ENCODE measurements at places on chromosomes 11 and 22. TPM values are rescaled to one million over a fixed set of nuclear protein-coding genes. Genes with fewer than 3 reads are reported as not detected.

Gene PRSS23
- total RNA-seq = 4.0 TPM

Gene PIH1D2
- 0.82 TPM for total RNA-seq

Gene MS4A3
- not detected for total RNA-seq

Gene VSIG2
- 0.18 TPM for total RNA-seq

Gene COA4
- total RNA-seq = 118 TPM

Gene SMTNL1
- total RNA-seq = not detected

DNA sequence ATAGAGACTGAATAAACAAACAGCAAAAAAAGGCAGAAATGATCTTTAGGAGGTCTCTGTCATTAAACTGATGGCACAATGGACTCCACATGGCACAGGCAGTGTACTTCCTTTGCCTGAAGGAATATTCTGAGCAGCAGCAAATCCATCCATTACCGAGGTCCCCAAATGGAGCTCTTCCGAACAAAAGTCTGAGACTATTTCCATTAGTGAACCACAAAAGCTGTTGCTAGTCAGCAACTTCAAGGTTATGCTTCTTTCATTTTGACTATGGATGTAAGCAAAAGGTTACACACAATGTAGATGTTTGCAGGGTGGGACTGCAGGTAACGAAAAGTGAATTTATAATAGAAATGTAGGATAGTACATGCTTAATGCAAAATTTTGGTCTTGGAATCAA, 14.5 kb downstream of the NARS2 start:
- H3K4me1 ChIP-seq = peaks cover 52% of the 10 kb centered on the region
- no peak for DNase-seq
- peaks cover 48% of the 10 kb centered on the region for H3K36me3 ChIP-seq

- no peak for DNase-seq
- H3K4me3 ChIP-seq = no peak overlapping the region
- H3K27ac ChIP-seq = no peak overlapping the region
- no peaks in the 10 kb centered on the region for H3K4me1 ChIP-seq
- H3K36me3 ChIP-seq = no peaks in the 10 kb centered on the region
These were observed 554.7 kb downstream of the SOX6 start for GRCh38 chr11:15801616-15802015.

DNA sequence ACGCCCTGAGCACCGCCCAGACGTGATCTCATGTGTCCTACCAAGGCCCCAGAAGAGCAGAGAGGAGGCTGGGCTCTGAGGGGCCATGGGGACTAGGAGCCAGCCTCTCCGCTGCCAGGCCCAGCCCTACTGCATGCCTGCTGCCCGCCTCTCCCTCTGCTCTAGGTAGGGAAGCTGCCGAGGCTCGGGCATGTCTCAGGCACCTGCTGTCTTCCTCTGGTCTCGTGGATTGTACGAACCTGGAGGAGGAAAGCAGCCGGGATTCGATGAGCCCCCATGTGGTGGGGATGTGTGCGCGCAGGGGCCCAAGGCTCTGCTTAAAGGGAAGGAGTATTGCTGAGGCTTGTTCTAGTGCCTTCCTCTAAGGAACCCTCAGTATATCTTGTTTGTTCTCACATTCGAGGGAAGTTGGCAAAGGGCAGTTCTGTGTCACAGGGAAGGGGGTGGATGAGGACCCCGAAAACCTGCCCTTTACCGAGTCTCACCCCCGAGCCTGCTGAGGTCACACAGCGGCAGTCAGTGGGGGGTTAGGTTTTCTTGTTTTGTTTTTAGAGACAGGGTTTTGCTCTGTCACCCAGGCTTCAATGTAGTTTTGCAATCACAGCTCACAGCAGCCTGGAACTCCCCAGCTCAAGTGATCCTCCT, 21.2 kb downstream of the DAGLA start:
- H3K4me1 ChIP-seq = peaks cover 12% of the 10 kb centered on the region
- no peaks in the 10 kb centered on the region for H3K27me3 ChIP-seq
- no peak for DNase-seq
- no peaks in the 10 kb centered on the region for H3K36me3 ChIP-seq

DNA sequence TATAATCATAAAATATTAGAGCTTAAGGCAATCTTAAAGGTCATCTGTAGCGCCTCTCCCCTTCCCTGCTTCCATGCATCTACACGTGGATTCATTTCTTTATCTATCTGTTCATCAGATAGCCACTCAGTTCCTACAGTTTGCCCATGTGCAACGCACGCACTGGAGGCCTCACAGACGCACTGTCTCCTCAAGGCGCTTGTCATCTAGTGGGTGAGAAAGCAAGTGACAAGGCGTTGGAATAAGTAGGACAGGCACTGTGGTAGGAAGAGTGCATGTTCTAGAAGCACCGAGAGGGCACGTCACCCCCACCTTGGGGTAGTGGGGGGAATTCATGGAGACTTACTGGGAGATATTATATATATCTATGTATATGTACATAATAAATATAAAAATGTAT, 20.8 kb upstream of the JAM3 start:
- no peak overlapping the region for H3K4me3 ChIP-seq
- H3K4me1 ChIP-seq = peaks cover 8% of the 10 kb centered on the region
- no peaks in the 10 kb centered on the region for H3K36me3 ChIP-seq
- H3K27me3 ChIP-seq = peaks cover 19% of the 10 kb centered on the region
- no peak for DNase-seq
- H3K27ac ChIP-seq = no peak overlapping the region

DNA sequence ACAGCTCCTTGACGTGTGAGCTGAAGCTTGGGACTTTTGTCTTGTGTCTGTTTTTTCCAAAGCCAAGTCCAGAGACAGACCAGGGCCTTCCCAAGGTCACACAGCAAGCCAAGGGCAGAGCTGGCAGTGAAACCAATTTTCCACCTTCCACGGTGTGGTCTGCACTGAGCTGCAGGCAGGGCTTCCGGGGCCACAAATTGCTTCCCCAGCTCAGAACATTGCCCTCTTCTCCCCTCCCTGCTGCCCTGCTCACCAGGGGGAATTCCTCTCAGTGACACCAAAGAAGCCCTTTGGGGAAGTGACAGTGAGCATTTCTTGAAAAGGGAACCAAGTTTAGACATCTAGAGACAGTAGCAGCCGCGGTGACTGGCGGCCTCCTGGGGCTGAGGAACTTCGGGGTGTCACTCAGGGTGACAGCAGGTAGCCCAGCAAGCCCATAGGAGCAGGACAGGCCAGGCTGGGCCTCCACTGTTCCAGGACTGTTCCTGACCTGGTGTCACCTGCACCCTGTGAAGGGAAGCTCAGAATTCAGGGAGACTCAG, 9.2 kb downstream of the FXYD2 start:
- peak; percentile 80 for DNase-seq
- H3K4me3 ChIP-seq = peak overlapping the region; percentile 56
- peaks cover 3% of the 10 kb centered on the region for H3K36me3 ChIP-seq
- H3K27ac ChIP-seq = peak overlapping the region; percentile 95
- peaks cover 49% of the 10 kb centered on the region for H3K4me1 ChIP-seq

GRCh38 chr22:30381264-30381663, 5.9 kb downstream of the RNF215 start:
- no peak for DNase-seq
- no peak overlapping the region for H3K27ac ChIP-seq
- H3K36me3 ChIP-seq = no peaks in the 10 kb centered on the region
- H3K4me1 ChIP-seq = peaks cover 3% of the 10 kb centered on the region

- H3K36me3 ChIP-seq = no peaks in the 10 kb centered on the region
- no peaks in the 10 kb centered on the region for H3K4me1 ChIP-seq
- H3K4me3 ChIP-seq = no peak overlapping the region
- peaks cover 11% of the 10 kb centered on the region for H3K27me3 ChIP-seq
- H3K27ac ChIP-seq = no peak overlapping the region
These were observed 780.9 kb downstream of the BRD1 start for GRCh38 chr22:49046546-49047361.

- DNase-seq = no peak
- no peaks in the 10 kb centered on the region for H3K36me3 ChIP-seq
- H3K27ac ChIP-seq = no peak overlapping the region
- H3K27me3 ChIP-seq = peaks cover 6% of the 10 kb centered on the region
- no peaks in the 10 kb centered on the region for H3K4me1 ChIP-seq
These were observed 8.4 kb upstream of the SLC15A3 start for GRCh38 chr11:60960405-60960804.

- peaks cover 3% of the 10 kb centered on the region for H3K36me3 ChIP-seq
- H3K4me1 ChIP-seq = peaks cover 26% of the 10 kb centered on the region
- DNase-seq = no peak
- no peak overlapping the region for H3K27ac ChIP-seq
These were observed 155.0 kb upstream of the TIMP3 start for GRCh38 chr22:32646476-32646875.

DNA sequence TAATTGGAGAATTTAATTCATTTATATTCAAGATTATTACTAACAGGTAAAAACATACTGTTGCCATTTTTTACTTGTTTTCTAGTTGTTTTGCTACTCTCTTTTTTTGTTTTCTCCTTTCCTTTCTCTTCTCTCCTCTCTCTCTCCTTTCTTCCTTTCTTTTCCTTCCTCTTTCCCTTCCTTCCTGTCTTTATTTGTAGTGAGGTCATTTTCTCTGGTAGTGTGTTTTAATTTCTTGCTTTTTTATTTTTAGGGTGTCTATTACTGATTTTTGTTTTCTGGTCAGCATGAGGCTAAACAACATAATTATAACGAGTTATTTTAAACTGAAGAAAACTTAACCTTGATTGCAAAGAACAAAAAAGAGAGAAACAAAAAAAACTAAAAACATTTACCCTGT, 112.4 kb upstream of the SERPIND1 start:
- H3K4me1 ChIP-seq = no peaks in the 10 kb centered on the region
- no peak for DNase-seq
- peaks cover 25% of the 10 kb centered on the region for H3K27me3 ChIP-seq
- H3K36me3 ChIP-seq = no peaks in the 10 kb centered on the region
- no peak overlapping the region for H3K4me3 ChIP-seq

GRCh38 chr11:10303558-10304363, 1.1 kb upstream of the ADM start:
- H3K36me3 ChIP-seq = peaks cover 16% of the 10 kb centered on the region
- H3K27me3 ChIP-seq = peaks cover 71% of the 10 kb centered on the region
- peak overlapping the region; percentile 96 for H3K4me3 ChIP-seq
- no peak for DNase-seq
- H3K4me1 ChIP-seq = peaks cover 30% of the 10 kb centered on the region
- H3K27ac ChIP-seq = peak overlapping the region; percentile 69

GRCh38 chr11:94171693-94172440, 43.2 kb downstream of the PANX1 start:
- DNase-seq = peak; percentile 10
- H3K27me3 ChIP-seq = no peaks in the 10 kb centered on the region
- peaks cover 19% of the 10 kb centered on the region for H3K36me3 ChIP-seq
- H3K4me1 ChIP-seq = peaks cover 7% of the 10 kb centered on the region

- peaks cover 4% of the 10 kb centered on the region for H3K36me3 ChIP-seq
- peaks cover 16% of the 10 kb centered on the region for H3K4me1 ChIP-seq
- no peak overlapping the region for H3K4me3 ChIP-seq
- DNase-seq = no peak
- no peak overlapping the region for H3K27ac ChIP-seq
These were observed 11.9 kb downstream of the C11orf21 start for GRCh38 chr11:2289859-2290258.

DNA sequence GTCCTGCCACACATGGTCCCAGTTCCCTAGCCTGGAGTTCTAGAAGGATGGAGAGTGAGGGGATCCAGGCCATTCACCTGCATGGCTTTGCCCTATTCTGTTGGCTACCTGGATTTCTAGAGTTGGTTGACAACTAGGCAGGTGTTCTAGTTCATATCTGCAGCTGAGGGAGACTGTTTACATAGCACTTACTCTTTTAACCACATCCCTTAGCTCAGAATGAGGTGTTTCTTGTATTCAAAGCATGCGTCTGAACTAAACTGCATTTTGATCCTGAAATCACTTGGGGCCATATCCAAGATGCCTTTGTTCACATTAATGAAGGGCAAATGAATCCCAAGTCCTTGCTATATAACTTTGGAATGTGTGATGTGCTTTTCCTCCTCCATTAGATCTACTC, 60.9 kb downstream of the SYT13 start:
- no peak overlapping the region for H3K4me3 ChIP-seq
- H3K27me3 ChIP-seq = no peaks in the 10 kb centered on the region
- no peaks in the 10 kb centered on the region for H3K4me1 ChIP-seq
- peaks cover 6% of the 10 kb centered on the region for H3K36me3 ChIP-seq
- DNase-seq = no peak
- no peak overlapping the region for H3K27ac ChIP-seq

DNA sequence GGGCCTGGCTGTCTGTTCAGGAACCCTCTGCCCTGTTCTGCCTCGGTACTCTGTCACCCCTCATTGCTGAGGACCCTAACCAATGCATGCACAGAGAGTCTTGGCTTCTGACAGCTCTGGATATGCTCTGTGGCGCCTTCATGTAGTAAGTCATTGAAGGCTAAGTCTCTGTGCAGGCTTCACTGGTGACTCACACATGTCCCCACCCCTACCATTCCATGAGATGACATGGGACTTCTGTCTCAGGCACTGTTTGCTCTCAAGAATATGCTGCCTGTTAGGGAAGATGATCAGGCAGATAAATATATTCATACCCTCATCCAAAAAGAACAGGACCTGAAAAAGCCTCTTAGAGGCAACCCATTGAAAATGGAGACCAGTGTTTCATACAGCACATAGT, 43.6 kb upstream of the HORMAD2 start:
- H3K4me1 ChIP-seq = no peaks in the 10 kb centered on the region
- no peaks in the 10 kb centered on the region for H3K36me3 ChIP-seq
- H3K27me3 ChIP-seq = no peaks in the 10 kb centered on the region
- H3K4me3 ChIP-seq = no peak overlapping the region
- no peak overlapping the region for H3K27ac ChIP-seq

- H3K4me3 ChIP-seq = no peak overlapping the region
- no peak overlapping the region for H3K27ac ChIP-seq
- H3K36me3 ChIP-seq = no peaks in the 10 kb centered on the region
- no peaks in the 10 kb centered on the region for H3K27me3 ChIP-seq
- no peak for DNase-seq
These were observed 189.4 kb downstream of the GRIA4 start for GRCh38 chr11:105799263-105799662.

DNA sequence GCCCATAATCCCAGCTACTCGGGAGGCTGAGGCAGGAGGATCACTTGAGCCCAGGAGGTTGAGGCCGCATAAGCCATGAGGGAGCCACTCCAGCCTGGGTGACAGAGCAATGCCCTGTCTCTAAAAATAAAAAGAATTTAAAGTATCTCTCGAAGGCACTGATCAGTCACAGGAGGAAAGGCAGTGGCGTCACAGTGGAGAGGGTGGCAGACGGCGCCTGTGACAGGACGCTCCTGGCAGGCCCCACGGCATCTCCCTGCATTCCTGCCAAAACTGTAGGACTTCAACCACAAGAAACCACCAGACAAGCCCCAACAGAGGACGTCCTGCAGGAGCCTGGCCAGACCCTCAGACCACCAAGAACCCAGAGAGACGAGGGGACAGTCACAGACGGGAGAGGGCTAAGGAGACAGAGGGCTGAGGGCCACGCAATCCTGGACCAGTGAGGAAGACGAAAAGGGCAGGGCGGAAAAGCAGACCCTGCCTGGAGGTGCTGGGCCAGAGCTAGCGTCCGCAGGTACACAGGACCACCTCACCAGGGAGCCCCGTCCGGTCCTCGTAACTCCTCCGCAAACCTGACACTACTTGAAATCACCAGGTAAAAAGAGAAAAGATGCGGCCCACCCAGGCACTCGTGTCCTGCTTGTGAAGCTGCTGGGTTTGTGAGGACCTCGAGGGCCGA, 5.9 kb downstream of the RNH1 start:
- H3K4me1 ChIP-seq = peaks cover 20% of the 10 kb centered on the region
- no peak for DNase-seq
- no peak overlapping the region for H3K27ac ChIP-seq
- H3K36me3 ChIP-seq = peaks cover 28% of the 10 kb centered on the region

GRCh38 chr11:111069066-111069465, 176.5 kb upstream of the POU2AF2 start:
- H3K36me3 ChIP-seq = no peaks in the 10 kb centered on the region
- no peak overlapping the region for H3K27ac ChIP-seq
- no peak for DNase-seq
- H3K4me1 ChIP-seq = no peaks in the 10 kb centered on the region
- no peak overlapping the region for H3K4me3 ChIP-seq
- H3K27me3 ChIP-seq = peaks cover 11% of the 10 kb centered on the region
